ENCODE measurements at places on chromosomes 1 and 21.

GRCh38 chr1:109818271-109818987 lies 54.7 kb upstream of the EPS8L3 start:
- no peak for DNase-seq

- no peak for DNase-seq
Measured at GRCh38 chr21:41899426-41900202, 20.5 kb upstream of the PRDM15 start.

DNA sequence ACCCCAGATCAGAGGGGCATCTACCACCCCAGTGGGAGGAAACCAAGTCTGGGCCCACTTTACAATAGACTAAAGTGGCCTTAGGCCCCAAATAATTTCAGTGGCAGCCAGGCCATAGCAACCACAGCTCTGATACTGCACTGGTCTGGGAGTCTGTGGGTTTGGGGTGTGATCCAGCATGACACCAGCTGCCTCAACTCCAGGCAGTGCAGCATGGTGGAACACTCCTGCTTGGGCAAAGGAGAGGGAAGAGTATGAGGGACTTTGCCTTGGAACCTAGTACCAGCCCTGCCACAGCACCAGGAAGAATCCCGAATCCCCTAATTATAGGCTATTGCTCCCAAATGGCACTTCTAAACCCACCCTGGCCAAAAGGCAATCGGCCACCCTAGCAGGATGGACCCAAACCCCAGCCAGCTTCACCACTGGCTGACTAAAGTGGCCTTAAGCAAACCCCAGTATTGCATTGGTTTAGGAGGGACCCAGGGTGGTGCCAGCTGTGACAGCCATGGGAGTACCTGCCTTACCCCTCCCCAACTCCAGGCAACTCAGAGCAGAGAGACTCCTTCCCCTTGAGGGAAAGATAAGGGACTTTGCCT lies 47.1 kb downstream of the PACC1 start:
- no peak for DNase-seq

DNA sequence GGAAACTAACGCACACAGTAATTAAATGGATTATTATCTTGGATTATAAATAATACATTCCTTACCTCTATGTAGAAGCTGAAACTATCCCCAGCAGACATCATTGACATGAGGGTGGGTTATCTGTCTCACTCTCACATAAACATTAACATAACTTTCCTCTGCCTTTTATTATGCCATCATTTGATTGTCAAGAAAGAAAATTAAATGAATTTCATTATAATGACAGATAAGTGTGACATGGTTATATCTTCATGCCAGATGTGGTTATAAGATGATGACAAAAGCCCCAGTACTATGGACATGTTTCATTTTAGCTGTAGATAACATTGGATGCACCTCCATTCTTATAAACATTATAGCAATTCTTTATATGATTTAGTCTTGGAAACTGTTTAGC lies 476.5 kb downstream of the KCNT2 start:
- DNase-seq = no peak

- no peak for DNase-seq
Measured at GRCh38 chr1:55309786-55310504, 94.8 kb upstream of the USP24 start.

GRCh38 chr21:35050348-35051286 lies 1.5 kb upstream of the RUNX1 start:
- no peak for DNase-seq

GRCh38 chr1:31798433-31799195 lies 17.2 kb downstream of the SPOCD1 start:
- DNase-seq = no peak

DNA sequence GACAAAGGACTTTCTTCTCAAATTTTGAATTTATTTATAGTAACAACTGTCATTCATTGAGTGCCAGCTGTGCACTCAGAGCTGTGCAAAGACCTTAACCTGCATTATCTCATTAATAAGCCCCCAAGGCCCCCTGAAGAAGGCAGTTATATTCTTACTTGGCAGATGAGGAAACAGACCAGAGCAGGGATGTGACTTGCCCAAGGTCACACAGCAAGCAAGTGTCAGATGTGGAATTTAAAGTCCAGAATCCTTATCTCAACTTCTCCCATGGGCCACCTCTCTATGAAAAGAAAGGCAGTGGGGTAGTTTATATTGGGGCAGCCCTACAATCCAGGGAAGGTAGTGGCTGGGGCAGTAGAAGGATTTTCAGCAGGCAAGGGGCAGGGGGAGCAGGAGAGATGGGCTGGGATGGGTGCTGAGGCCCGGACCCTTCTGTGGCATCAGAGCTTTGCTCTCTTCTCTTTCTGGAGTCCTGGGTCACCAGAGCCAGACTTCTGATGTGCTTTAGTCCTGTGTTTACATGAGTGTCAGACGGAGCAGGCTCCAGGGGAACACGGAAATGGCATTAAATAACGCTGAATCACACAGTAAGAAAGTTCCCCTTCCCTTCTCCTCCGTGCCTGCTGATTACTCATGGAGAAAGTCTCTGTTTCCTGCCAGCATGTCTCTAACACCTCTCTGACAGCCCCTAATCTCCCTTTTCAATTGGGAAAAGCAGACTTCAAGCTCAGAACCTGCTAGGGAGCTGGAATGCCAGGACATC lies 39.5 kb downstream of the EPHB2 start:
- peak; percentile 56 for DNase-seq

- DNase-seq = no peak
Measured at GRCh38 chr1:60394436-60394835, 320.9 kb upstream of the C1orf87 start.
